GF-D8 (cell line): ENCODE measurements at places on chromosomes 11 and 22.

DNA sequence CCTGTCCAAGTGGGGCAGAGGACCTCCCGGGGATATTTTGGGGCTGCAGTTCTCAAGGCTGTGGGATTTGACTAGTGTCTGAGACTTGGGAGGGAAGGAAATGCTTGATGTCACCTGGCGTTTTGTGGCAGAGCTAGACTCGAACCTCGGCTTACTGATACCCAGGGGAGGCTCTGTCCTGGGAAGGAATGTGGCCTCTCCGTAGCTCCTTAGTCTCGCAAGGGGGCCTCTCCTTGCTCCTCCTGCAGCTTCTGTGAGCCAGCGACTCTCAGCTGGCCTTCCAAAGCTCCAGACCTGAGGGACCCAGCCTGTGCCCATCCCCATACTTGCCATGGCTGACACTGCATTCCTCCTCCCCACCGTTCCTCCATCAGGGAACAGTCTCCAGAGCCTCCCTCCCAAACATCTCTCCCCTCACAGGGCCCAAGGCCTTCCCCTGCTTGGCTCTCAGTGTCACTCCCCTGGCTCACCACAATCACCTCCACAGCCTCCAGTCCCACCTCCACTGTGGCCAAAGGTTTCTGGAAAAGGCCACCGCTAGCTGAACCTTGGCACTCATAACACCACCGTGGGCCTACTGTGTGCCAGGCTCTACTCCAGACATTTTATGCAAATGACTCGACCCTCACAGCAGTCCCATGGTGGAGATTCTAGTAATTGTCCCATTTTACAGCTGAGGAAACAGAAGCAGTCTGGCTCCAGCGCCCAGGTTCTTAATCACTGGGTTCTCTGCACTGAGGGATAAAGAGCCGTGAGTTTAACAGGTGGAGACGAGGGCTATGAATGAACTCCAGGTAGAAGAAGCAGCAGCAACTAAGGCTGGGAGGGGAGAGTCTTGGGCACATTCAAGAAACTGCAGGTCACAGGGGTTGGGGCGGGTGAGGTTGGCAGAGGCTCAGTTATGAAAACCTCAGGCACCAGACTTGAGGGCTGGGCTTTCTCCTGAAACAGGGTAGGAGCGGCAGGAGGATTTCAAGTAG is 12.1 kb downstream of the P2RY2 start:
- DNase-seq = no peak

DNA sequence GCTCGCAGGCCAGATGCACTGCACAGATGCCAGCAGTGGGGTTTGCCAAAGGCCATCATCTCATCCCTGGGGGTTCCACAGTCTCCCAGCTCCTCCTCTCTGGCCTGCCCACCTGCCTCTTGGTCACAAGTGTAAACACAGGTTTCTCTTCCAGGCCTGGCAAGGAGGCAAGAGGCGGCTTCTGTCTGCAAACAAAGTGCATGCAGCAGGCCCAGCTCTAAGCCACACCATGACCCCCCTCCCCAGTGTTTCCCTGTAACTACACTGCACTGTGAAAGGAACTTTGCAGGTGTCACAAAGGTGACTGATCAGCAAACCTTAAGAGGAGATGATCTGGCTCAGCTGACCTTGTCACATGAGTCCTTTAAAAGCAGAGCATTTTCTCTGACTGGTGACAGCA is 26.2 kb upstream of the SHISAL1 start:
- no peak for DNase-seq

DNA sequence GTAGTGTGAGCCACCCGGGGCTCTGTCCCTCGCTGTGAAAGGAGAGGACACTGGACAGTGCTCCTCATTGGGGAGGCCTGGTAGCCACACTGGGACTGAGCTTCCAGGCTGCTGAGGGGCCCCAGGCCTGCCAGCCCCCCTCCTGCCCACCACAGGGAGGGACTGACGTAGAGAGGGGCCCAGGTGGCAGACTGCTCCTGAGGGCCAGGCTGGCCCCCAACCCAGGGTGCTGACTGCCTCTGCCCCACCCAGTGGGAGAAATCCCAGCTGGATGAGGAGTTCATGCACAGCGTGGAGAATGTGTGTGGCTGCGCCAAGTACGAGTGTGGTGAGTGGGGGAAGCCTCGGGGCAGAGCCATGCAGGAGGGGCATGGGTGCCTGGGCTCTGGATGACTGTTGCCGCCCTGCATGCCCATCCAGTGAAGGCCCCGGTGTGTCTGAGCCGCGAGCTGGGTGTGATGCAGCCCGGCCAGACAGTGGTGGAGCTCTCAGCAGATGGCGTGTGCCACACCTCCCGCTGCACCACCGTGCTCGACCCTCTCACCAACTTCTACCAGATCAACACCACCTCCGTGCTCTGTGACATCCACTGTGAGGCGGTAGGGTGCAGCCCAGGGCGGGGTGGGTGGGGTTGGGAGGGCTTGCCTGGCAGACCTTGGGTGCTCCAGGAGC is 78.7 kb upstream of the MYOD1 start:
- no peak for DNase-seq

GRCh38 chr22:20002636-20003035 is 14.0 kb downstream of the ARVCF start:
- DNase-seq = no peak

DNA sequence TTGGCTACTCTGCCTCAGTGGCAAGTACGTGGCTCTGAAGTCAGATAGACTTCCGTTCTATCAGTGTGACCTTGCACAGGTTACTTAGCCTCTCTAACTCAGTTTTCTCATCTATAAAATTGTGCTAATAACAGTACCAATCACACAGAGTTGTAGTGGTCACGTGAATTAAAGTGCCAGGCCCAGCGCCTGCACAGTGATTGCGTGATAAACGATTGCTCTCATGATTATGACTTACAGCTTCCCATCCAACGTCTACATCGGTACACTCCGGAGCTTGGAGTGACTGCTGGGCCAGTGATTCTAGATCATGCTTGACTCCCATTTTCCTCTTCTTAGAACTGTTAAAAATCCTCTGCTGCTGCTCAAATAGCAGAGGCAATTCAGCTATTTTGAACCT is 221.8 kb downstream of the CEP164 start:
- no peak for DNase-seq

GRCh38 chr11:76568621-76569020 is 101.9 kb downstream of the LRRC32 start:
- DNase-seq = no peak

GRCh38 chr22:46791201-46791731 is 28.8 kb downstream of the TBC1D22A start:
- DNase-seq = no peak

DNA sequence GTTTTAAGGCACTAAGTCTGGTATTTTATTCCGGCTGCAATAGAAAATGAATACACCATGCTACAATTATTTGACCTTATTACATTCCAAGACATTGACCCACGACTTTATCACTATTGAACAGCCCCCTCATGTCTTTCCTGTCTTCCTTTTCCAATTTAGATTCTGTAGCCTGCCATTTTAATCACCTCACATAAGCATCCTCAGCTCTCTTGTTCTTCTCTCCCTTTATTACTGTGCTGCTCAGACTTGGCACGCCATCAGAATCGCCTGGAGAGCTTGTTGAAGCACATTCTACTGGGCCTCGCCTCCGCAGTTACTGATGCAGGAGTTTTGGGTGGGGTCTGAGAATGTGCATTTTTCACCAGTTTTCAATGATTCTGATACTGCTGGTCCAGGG is 38.7 kb upstream of the SWAP70 start:
- DNase-seq = no peak
